ENCODE measurements at places on chromosomes 2 and 18.

DNA sequence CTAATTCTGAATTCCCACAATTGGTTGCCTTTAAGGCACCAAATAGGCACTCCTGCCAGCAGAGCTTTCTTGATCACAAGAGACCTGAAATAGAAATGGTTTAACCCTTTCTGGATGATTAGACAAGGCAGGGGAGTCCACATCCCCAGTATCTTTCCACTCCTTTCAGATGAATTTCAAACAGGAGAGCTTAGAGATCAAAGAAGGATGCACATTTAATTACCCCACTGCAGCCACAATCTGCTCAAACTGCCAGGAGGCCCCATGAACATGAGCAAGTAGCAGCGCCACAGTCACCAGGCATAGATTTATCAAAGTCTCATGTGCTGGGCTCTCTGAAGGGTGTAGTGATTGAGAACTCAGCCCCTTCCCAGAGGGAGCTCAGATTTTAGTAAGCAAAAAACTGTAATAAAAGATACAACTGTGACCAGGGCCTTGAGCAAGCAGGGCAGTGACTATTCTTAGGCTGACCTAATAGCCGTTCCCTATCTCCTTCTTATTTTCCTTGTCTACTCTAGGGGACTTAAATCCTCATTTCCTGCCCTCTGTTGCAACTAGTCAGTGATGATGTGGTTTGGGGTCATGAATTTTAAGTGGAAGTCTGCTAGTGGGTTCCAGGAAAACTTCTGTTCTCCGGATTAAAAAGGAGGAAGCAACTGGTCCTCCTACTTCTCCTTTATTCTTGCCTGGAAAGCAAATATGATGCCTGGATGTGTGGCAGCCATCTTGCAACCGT is 53.7 kb downstream of the SLC4A3 start:
- H3K27me3 ChIP-seq: no peaks in the 10 kb centered on the region
- H3K36me3 ChIP-seq: no peaks in the 10 kb centered on the region
- H3K4me1 ChIP-seq: peaks cover 2% of the 10 kb centered on the region
- no peak overlapping the region for H3K4me3 ChIP-seq
- DNase-seq: no peak

DNA sequence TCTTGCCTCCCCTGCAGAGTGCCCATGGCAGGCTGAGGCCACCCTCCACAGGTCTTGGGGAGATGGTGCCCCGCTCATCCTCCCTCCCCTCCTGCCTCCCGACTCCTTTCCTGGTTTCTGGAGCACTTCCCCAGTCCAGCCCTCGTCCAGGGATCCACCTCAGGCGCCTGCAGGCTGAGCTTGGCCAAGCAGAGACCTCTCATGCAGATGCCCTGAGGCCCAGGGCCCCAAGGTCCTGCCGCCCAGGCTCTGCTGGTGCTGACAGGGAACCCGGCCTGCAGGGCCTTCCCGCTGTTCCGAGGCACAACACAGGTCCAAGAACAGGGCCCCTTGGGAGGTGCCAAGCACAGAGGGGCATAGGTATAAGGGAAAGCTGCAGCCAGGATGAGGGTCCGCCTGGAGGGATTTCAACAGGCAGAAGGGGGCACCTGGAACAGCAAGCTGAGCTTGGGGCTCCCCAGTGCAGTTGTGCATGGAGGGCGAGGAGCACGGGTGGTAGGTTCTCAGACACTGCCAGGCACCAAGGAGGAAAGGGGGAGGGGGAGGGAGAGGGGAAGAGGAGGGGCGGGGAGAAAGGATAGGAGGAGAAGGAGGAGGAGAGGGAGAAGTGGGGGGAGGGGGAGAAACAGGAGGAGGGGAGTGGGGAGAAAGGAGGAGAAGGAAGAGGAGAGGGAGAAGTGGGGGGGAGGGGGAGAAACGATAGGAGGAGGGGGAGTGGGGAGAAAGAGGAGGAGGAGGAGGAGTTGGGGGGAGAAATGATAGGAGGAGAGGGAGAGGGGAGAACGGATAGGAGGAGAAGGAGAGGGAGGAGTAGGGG is 1.2 kb upstream of the ANO7 start:
- no peak overlapping the region for H3K4me3 ChIP-seq
- H3K36me3 ChIP-seq: peaks cover 9% of the 10 kb centered on the region
- no peak overlapping the region for H3K27ac ChIP-seq

DNA sequence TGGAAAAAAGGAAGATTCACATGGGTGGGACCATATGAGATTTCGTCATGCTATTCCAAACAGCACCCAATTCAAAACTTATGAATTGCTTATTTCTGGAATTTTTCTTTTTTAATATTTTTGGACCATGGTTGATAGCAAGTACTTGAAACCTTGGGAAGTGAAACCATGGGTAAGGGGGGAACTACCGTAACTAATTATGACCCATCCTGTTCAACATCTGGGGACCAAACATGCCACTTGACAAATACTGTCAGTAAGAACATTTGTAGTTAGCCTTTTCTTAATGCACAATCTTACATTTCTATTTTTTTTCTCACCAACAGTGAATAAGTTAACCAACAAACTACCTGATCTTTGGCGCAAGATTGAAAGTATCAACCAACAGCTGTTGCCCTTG is 105.7 kb upstream of the TTC39C start:
- no peak overlapping the region for H3K27ac ChIP-seq
- H3K27me3 ChIP-seq: peaks cover 1% of the 10 kb centered on the region
- H3K4me3 ChIP-seq: no peak overlapping the region
- no peaks in the 10 kb centered on the region for H3K36me3 ChIP-seq
- no peaks in the 10 kb centered on the region for H3K4me1 ChIP-seq
- DNase-seq: no peak

- H3K27me3 ChIP-seq: no peaks in the 10 kb centered on the region
- H3K4me3 ChIP-seq: no peak overlapping the region
- no peak overlapping the region for H3K27ac ChIP-seq
These were observed 70.2 kb upstream of the TEX51 start for GRCh38 chr2:126828491-126828890.

DNA sequence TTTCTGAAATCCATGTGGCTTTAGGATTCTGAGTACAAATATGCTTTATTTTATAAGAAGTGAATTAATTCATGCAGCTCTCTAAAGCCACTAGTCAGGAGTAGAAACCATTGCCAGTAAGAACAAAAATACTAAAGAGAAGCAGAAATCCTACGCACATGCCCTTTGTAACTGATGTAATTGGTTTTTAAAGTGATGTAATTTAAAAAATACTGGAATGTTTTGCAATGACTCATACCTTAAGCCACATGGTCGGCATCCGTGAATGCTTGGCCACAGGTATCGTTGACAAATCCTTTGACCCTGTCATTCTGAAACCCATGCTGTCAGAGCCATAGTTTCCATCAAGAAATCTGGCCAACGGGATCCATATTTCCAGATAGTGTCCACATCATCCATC is 213.3 kb downstream of the ACKR3 start:
- no peaks in the 10 kb centered on the region for H3K36me3 ChIP-seq
- peak; percentile 25 for DNase-seq
- no peaks in the 10 kb centered on the region for H3K4me1 ChIP-seq
- H3K4me3 ChIP-seq: no peak overlapping the region
- H3K27me3 ChIP-seq: peaks cover 2% of the 10 kb centered on the region
- H3K27ac ChIP-seq: no peak overlapping the region

- H3K27me3 ChIP-seq: no peaks in the 10 kb centered on the region
- no peaks in the 10 kb centered on the region for H3K36me3 ChIP-seq
- DNase-seq: no peak
- H3K27ac ChIP-seq: no peak overlapping the region
- H3K4me3 ChIP-seq: no peak overlapping the region
- no peaks in the 10 kb centered on the region for H3K4me1 ChIP-seq
These were observed 520.0 kb upstream of the SALL3 start for GRCh38 chr18:78459668-78460067.

GRCh38 chr18:76414936-76415621 is 80.0 kb downstream of the ZNF516 start:
- peaks cover 10% of the 10 kb centered on the region for H3K4me1 ChIP-seq
- H3K27me3 ChIP-seq: no peaks in the 10 kb centered on the region
- H3K36me3 ChIP-seq: peaks cover 6% of the 10 kb centered on the region
- DNase-seq: no peak
- H3K27ac ChIP-seq: no peak overlapping the region

GRCh38 chr2:80489717-80490116 is 185.2 kb upstream of the LRRTM1 start:
- DNase-seq: peak; percentile 57
- H3K4me1 ChIP-seq: no peaks in the 10 kb centered on the region
- H3K4me3 ChIP-seq: no peak overlapping the region
- no peak overlapping the region for H3K27ac ChIP-seq
- H3K36me3 ChIP-seq: no peaks in the 10 kb centered on the region

GRCh38 chr2:36371070-36371874 is 15.7 kb downstream of the CRIM1 start:
- DNase-seq: no peak
- H3K27ac ChIP-seq: peak overlapping the region; percentile 49
- no peaks in the 10 kb centered on the region for H3K27me3 ChIP-seq
- H3K4me1 ChIP-seq: peaks cover 45% of the 10 kb centered on the region
- H3K36me3 ChIP-seq: peaks cover 6% of the 10 kb centered on the region
- H3K4me3 ChIP-seq: no peak overlapping the region

GRCh38 chr2:128841803-128842202 is 523.1 kb upstream of the HS6ST1 start:
- no peaks in the 10 kb centered on the region for H3K36me3 ChIP-seq
- H3K4me1 ChIP-seq: no peaks in the 10 kb centered on the region
- no peak overlapping the region for H3K27ac ChIP-seq
- no peak for DNase-seq

GRCh38 chr2:191968120-191968519 is 121.2 kb upstream of the CAVIN2 start:
- H3K27me3 ChIP-seq: no peaks in the 10 kb centered on the region
- no peak overlapping the region for H3K4me3 ChIP-seq
- DNase-seq: no peak
- H3K36me3 ChIP-seq: no peaks in the 10 kb centered on the region
- H3K4me1 ChIP-seq: 0 out of 2 replicates have a peak, but pooled peaks cover 1% of the 10 kb centered on the region
- H3K27ac ChIP-seq: no peak overlapping the region

- no peak for DNase-seq
- no peaks in the 10 kb centered on the region for H3K4me1 ChIP-seq
- no peak overlapping the region for H3K4me3 ChIP-seq
- H3K27me3 ChIP-seq: peaks cover 50% of the 10 kb centered on the region
- H3K27ac ChIP-seq: no peak overlapping the region
These were observed 7.7 kb upstream of the MAL start for GRCh38 chr2:95017836-95018235.

GRCh38 chr2:223788826-223789225 is 48.6 kb downstream of the AP1S3 start:
- H3K27ac ChIP-seq: no peak overlapping the region
- H3K36me3 ChIP-seq: no peaks in the 10 kb centered on the region
- no peaks in the 10 kb centered on the region for H3K27me3 ChIP-seq
- H3K4me1 ChIP-seq: no peaks in the 10 kb centered on the region
- DNase-seq: no peak
- H3K4me3 ChIP-seq: no peak overlapping the region

- no peaks in the 10 kb centered on the region for H3K4me1 ChIP-seq
- no peak overlapping the region for H3K27ac ChIP-seq
- H3K27me3 ChIP-seq: peaks cover 1% of the 10 kb centered on the region
- H3K36me3 ChIP-seq: no peaks in the 10 kb centered on the region
These were observed 1.1 kb upstream of the CRYGC start for GRCh38 chr2:208130712-208131110.

- no peaks in the 10 kb centered on the region for H3K4me1 ChIP-seq
- H3K4me3 ChIP-seq: no peak overlapping the region
- DNase-seq: no peak
- peaks cover 76% of the 10 kb centered on the region for H3K27me3 ChIP-seq
These were observed 9.4 kb upstream of the CRYBA2 start for GRCh38 chr2:219002395-219003266.

DNA sequence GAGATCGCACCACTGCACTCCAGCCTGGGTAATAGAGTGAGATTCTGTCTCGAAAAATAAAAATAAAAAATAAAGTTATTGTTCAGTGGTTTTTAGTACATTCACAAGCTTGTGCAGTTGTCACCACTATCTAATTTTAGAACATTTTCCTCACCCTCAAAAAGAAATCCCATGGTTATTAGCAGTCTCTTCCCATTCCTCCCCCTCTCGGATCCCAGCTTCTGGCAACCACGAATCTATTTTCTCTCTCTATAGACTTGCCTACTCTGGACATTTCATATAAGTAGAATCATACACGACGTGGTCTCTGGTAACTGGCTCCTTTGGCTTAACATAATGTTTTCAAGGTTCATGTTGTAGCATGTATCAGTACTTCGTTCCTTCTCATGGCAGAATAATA is 38.6 kb downstream of the CABLES1 start:
- peaks cover 6% of the 10 kb centered on the region for H3K36me3 ChIP-seq
- no peak overlapping the region for H3K4me3 ChIP-seq
- no peaks in the 10 kb centered on the region for H3K27me3 ChIP-seq
- no peak overlapping the region for H3K27ac ChIP-seq
- no peak for DNase-seq

GRCh38 chr2:238784671-238785527 is 63.0 kb upstream of the TWIST2 start:
- no peaks in the 10 kb centered on the region for H3K4me1 ChIP-seq
- no peak overlapping the region for H3K27ac ChIP-seq

DNA sequence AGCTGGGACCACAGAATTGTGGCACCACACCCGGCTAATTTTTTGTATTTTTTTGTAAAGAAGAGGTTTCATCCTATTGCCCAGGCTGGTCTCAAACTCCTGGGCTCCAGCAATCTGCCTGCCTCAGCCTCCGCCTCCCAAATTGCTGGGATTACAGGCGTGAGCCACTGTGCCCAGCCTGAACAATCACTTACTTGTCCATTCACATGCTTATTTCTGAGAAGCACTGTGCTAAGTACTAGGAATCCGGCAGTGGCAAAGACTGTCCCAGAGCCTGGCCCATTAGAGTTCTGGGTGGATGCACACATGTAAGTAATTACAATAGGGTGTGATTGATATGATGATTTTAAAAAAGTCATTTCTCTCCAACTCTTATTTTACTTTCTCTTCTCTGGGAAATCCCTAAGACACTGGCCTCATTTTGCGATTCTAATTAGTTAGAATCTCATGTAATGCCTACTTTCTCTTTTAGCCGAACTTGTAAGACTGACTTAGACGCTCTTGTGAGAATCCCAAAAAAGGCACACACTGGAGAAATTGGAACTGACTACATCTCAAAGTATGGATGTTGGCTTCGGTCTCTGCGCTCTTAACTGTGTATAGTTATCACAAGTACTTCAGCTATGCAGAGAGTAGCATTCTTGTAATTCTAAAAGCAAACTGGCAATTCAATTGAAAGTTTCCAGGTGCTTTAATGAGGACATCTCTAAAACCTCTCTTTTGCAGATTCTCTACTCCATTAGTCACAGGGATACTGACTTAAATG is 567.7 kb downstream of the DCC start:
- no peaks in the 10 kb centered on the region for H3K36me3 ChIP-seq
- H3K4me1 ChIP-seq: no peaks in the 10 kb centered on the region
- H3K4me3 ChIP-seq: no peak overlapping the region
- H3K27me3 ChIP-seq: no peaks in the 10 kb centered on the region
- no peak overlapping the region for H3K27ac ChIP-seq
- DNase-seq: no peak

GRCh38 chr2:189147989-189148388 is 31.6 kb downstream of the COL5A2 start:
- no peak overlapping the region for H3K4me3 ChIP-seq
- DNase-seq: no peak

- DNase-seq: no peak
- no peak overlapping the region for H3K4me3 ChIP-seq
- no peaks in the 10 kb centered on the region for H3K36me3 ChIP-seq
- no peaks in the 10 kb centered on the region for H3K4me1 ChIP-seq
- H3K27ac ChIP-seq: no peak overlapping the region
These were observed 121.8 kb upstream of the HNMT start for GRCh38 chr2:137842430-137842829.

All from IMR-90 (cell line).